HCT116 (cell line): ENCODE measurements at places on chromosomes 2 and 18.
A peak's percentile ranks its signal among the peaks of the same experiment; 100 is the strongest.

DNA sequence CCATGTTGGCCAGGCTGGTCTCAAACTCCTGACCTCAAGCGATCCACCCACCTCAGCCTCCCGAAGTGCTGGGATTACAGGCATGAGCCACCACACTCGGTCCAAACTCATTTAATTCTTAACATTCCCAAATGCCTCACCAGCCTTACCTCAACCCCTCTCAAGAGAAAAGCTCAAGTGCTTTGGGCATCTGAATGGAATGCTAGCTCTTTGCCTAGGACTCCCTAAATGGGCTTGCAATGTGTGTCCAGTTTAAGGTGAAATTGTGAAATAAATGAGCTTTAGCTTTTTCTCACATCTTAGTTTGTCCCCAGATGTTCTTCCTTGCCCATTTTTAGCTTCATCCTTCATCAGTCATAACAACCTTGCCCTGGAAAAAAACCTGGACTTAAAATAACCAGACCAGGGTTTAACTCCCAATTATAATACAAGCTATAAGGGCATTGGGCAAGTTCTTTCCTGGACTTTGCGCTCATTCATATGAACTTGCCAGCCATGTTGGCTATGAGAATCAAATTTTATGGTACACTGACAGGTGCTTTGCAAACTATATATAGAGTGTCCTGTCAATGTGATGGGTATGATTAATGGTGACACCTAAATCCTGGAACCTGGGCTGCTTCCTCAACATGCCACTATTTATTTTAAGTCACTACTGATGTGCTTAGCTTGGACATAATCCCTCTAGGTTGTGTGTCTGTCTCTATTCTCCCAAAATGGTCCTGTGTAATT is 95.1 kb upstream of the SERPINE2 start:
- H3K4me3 ChIP-seq = no peak overlapping the region
- H3K27ac ChIP-seq = no peak overlapping the region
- H3K4me1 ChIP-seq = no peaks in the 10 kb centered on the region
- no peak for DNase-seq

DNA sequence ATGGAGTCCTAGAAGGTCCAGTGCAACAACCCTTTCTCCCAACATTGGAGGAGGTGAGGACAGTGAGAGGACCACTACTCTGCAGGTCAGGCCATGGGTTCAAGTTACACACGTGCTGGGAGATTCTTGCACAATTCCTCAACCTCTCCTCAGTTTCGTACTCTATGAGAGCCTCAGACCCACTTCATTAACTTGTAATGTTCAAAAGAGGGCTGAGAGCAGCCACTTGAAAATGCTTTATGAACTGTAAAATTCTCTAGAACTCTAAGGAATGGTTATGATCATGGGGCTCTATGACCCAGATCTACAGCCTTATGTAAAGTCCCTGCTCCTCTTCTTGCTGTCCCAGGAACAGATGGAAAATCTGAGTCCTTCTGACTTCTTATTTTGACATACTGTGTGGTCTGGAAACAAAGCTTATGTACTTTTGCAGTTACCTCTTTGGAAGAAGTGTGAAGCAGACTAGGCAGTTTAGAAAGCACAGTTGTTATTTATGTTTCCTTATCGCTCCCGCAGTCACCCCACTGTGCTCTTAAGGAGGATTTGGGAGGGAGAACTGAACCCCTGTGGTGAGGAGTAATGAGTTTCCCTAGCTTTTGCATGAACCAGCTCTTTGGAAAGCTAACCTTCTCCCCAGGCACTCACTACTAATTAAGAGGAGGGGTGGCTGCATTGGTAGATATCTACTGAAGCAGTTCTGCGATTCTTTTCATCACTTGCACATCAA is 296.6 kb downstream of the LRRTM1 start:
- DNase-seq = no peak
- no peak overlapping the region for H3K4me3 ChIP-seq
- no peaks in the 10 kb centered on the region for H3K4me1 ChIP-seq
- no peak overlapping the region for H3K27ac ChIP-seq

- no peak for DNase-seq
- H3K27ac ChIP-seq = no peak overlapping the region
- no peaks in the 10 kb centered on the region for H3K4me1 ChIP-seq
Observed at GRCh38 chr2:189236066-189236465, 56.5 kb upstream of the COL5A2 start.

- no peak overlapping the region for H3K4me3 ChIP-seq
- no peaks in the 10 kb centered on the region for H3K27me3 ChIP-seq
- H3K4me1 ChIP-seq = no peaks in the 10 kb centered on the region
- no peaks in the 10 kb centered on the region for H3K36me3 ChIP-seq
- H3K27ac ChIP-seq = no peak overlapping the region
Observed at GRCh38 chr2:95005726-95006125, 19.8 kb upstream of the MAL start.

DNA sequence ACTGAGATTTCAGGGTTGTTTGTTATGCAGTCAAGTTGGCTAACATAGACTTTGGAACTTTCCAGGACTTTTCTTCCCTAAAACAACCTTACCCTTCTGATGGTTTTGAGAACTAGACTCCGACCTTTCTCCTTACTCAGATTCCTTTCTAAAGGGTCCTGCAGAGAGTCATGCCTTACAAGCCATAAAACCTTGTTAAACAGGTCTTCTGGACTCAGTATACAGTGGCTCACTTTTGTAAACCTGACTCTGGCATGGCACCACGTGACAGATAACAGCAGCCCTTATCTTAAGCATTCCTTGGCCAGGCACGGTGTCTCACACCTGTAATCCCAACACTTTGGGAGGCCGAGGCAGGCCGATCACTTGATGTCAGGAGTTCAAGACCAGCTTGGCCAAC is 253.2 kb upstream of the RAB6C start:
- no peak overlapping the region for H3K27ac ChIP-seq
- H3K4me1 ChIP-seq = no peaks in the 10 kb centered on the region
- H3K36me3 ChIP-seq = no peaks in the 10 kb centered on the region
- peaks cover 20% of the 10 kb centered on the region; the same call in 1 of the 2 replicates for H3K27me3 ChIP-seq

GRCh38 chr2:197889041-197889440 is 84.6 kb downstream of the PLCL1 start:
- no peaks in the 10 kb centered on the region for H3K36me3 ChIP-seq
- no peak overlapping the region for H3K27ac ChIP-seq
- no peak overlapping the region for H3K4me3 ChIP-seq
- no peak for DNase-seq

DNA sequence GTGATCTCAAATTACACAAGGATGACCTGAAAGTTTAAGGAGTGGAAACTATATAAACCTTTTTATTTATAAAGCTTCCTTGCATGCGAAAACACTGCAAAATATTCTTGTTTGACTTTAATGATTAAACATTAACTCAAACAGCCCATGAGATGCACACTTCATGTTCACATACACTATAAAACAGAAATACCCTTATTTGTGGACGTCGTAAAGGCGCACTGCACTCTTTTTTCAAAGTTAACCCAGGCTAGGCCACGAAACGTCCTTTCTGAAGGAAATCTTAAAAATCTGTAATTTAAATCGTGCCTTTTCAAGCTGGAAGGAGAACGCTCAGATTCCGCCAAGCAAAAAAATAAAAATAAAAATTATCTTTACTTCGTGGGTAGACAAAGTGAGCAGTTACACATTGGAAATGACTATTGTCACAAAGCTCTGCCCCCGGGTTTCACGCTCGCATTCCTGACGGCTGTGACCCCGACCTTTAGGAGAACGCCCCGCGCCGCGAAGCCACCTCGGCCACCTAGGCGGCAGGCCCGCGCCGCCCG is 728 bp downstream of the FAM168B start:
- no peaks in the 10 kb centered on the region for H3K27me3 ChIP-seq
- H3K4me1 ChIP-seq = peaks cover 3% of the 10 kb centered on the region; the same call in 1 of the 2 replicates
- H3K36me3 ChIP-seq = peaks cover 11% of the 10 kb centered on the region

DNA sequence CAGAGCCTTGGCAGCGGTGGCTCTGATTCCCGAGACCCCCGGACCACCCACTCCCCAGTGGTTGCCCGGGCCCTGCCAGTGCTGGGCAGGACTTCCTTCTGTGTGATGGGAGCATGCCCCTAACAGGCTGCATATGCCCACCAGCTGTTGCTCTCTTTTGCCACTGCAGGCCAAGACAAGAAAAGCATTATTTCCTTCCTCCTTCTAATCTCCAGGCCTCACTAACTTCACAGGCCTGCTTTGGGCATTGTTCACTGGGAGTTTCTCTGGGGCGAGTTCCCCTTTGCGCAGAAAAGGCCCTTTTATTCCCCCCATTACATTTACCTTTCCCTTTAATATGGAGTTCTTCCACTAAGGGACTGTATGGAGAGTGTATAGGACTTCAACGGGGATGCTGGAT is 249.1 kb upstream of the SIX2 start:
- no peaks in the 10 kb centered on the region for H3K4me1 ChIP-seq
- H3K27ac ChIP-seq = no peak overlapping the region
- H3K27me3 ChIP-seq = no peaks in the 10 kb centered on the region; the same call in 1 of the 2 replicates
- H3K4me3 ChIP-seq = no peak overlapping the region
- DNase-seq = no peak

DNA sequence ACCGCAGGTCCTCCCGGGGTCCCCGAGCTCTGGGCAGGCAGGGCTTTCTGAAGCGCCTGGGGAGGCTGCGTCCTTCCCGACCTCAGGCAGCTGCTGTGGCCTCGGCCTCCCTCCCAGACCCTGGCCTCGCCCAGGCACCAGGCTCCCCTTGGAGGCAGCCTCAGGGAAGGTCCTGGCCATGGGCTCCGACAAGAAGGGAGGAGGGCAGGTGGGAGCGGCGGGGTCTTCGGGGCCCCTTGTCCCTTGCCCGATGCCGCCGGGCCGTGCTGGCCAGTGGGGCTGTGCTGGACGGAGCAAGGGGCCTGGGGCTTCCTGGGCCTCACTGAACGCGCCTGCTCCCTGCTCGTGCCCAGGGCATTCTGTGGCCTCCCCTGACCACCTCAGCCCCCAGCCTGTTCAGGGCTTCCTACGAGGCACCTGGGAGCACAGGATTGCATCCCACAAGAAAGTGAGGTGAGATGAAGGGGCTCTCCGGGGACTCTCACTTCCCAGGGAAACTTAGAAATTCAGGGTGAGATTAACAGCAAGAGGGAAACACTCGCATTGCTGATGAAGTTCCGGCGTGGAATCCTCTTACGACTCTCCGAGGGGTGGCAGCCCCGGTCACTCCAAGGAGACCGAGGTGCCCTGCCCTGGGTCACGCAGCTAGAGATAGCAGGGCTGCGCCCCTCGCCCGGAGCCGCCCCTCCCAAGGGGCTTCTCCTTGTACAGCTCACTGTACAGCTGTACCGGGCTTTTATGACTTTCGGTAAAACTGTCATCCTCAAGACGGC is 778 bp downstream of the MFSD2B start:
- H3K27me3 ChIP-seq = no peaks in the 10 kb centered on the region
- no peak for DNase-seq
- H3K36me3 ChIP-seq = no peaks in the 10 kb centered on the region
- H3K4me1 ChIP-seq = peaks cover 6% of the 10 kb centered on the region

DNA sequence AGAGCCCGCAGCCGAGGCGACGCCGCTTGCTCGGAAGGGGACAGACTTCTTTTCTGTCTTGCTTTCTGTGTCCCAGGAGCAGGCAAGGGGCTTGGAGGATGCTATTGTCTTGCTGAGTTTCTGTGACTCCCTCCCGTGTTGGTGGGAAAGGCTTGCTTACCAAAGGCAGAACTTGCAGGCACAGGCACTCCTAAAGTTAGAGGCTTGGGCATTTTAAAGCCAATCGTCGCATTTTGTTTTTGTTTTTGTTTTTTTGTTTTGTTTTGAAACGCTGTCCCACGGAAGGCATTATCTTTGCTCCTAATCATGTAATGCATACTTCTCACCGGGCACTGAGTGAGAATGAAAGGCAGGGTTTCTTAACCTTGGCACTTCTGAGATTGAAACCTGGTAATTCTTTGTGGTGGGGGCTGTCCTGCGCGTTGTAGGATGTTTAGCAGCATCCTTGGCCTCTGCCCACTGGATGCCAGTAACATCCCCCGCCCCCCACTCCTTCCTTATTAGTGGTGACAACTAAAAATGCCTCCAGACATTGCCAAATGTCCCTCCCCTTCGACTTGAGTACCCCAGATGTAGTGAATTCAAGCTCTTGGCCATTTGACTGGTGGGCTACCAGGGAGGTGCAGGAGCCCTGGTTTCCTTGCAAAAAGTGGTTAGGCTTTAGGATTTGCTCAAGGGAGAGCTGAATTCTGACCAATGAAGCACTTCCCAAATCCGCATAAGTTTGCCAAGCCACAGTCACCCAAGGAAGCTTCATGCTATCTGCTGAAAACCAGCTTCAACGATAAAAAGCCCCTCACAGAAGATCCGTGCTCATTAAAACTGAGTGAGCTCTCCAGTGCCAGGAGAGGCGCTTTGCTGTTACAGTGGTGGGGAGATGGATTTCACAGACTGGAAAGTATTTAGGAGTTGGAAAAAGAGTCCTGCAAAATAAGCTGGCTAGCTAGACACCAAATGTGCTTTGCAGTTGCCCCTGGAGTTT is 1.2 kb downstream of the ANTXR1 start:
- no peaks in the 10 kb centered on the region for H3K36me3 ChIP-seq
- no peaks in the 10 kb centered on the region for H3K27me3 ChIP-seq
- peak overlapping the region; percentile 51; the same call in 1 of the 2 replicates for H3K27ac ChIP-seq

- H3K4me3 ChIP-seq = no peak overlapping the region
- H3K36me3 ChIP-seq = no peaks in the 10 kb centered on the region
- H3K27ac ChIP-seq = no peak overlapping the region
- no peaks in the 10 kb centered on the region for H3K4me1 ChIP-seq
- DNase-seq = no peak
Observed at GRCh38 chr18:10121786-10122515, 208.1 kb downstream of the VAPA start.

DNA sequence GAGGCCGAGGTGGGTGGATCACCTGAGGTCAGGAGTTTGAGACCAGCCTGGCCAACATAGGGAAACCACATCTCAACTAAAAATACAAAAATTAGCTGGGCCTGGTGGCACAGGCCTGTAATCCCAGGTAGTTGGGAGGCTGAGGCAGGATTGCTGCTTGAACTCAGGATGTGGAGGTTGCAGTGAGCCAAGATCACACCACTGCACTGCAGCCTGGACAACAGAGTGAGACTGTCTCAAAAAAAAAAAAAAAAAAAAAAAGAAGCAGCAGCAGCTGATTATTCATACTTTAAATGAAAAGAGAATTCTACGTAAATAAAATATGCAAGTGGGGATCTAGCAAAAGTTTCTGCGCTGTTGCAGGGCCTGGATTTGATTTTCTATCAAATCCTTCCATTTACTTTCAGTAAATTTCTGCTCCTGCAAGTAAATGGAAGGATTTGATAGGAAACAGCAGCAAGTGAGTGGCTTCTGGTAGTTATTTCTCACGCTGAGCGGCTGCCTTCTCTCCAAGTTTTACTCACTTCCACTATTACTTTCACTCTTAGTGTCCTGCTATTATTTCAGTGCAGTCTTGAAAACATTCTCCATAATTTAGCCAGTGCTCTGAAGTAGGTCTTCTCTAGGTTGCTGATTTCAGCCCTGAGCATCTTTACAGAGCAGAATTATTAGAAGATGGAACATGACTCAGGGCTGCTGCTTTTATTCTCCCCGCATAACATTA is 68.4 kb downstream of the SLC16A14 start:
- no peak overlapping the region for H3K4me3 ChIP-seq
- peaks cover 4% of the 10 kb centered on the region; the same call in 1 of the 2 replicates for H3K4me1 ChIP-seq
- H3K27me3 ChIP-seq = no peaks in the 10 kb centered on the region
- no peak overlapping the region for H3K27ac ChIP-seq
- H3K36me3 ChIP-seq = no peaks in the 10 kb centered on the region
- DNase-seq = no peak

- no peak overlapping the region for H3K27ac ChIP-seq
- no peaks in the 10 kb centered on the region for H3K4me1 ChIP-seq
- DNase-seq = no peak
- no peak overlapping the region for H3K4me3 ChIP-seq
- no peaks in the 10 kb centered on the region for H3K27me3 ChIP-seq
Observed at GRCh38 chr2:147610496-147611040, 234.3 kb upstream of the ACVR2A start.
